ENCODE measurements at places on chromosomes 1 and 21. TPM values are rescaled to one million over a fixed set of nuclear protein-coding genes. Genes with fewer than 3 reads are reported as not detected.

GRCh38 chr1:43930949-43931275 is 2.7 kb upstream of the ARTN start:
- H3K36me3 ChIP-seq, result no peaks in the 10 kb centered on the region
- DNase-seq, result no peak
- peaks cover 16% of the 10 kb centered on the region for H3K4me1 ChIP-seq
- no peak overlapping the region for H3K27ac ChIP-seq

DNA sequence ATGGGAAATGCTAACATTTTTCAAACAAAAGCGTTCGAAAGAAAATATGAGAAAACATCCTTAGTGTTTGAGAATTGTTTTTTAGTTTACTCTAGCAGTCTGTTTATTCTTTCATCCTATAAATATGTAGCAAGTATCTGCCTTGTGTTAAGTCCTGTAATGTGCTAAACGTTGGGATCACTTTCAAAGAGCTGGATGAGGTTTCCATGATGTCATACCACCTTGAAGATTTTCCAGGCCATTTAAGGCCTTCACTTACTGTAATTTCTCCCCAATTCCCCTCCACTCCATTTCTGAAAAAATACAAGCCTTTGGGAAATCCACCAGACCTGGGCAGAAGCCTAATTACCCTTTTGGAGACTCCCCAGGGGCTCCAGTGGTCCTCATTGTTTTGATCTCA is 24.2 kb upstream of the CTBS start:
- no peak overlapping the region for H3K27ac ChIP-seq
- H3K4me3 ChIP-seq, result no peak overlapping the region
- H3K4me1 ChIP-seq, result no peaks in the 10 kb centered on the region
- no peaks in the 10 kb centered on the region for H3K27me3 ChIP-seq
- DNase-seq, result no peak

GRCh38 chr1:2087766-2088165 is 37.6 kb downstream of the PRKCZ start:
- no peak overlapping the region for H3K4me3 ChIP-seq
- no peaks in the 10 kb centered on the region for H3K36me3 ChIP-seq
- no peak for DNase-seq
- H3K27ac ChIP-seq, result no peak overlapping the region
- no peaks in the 10 kb centered on the region for H3K27me3 ChIP-seq

DNA sequence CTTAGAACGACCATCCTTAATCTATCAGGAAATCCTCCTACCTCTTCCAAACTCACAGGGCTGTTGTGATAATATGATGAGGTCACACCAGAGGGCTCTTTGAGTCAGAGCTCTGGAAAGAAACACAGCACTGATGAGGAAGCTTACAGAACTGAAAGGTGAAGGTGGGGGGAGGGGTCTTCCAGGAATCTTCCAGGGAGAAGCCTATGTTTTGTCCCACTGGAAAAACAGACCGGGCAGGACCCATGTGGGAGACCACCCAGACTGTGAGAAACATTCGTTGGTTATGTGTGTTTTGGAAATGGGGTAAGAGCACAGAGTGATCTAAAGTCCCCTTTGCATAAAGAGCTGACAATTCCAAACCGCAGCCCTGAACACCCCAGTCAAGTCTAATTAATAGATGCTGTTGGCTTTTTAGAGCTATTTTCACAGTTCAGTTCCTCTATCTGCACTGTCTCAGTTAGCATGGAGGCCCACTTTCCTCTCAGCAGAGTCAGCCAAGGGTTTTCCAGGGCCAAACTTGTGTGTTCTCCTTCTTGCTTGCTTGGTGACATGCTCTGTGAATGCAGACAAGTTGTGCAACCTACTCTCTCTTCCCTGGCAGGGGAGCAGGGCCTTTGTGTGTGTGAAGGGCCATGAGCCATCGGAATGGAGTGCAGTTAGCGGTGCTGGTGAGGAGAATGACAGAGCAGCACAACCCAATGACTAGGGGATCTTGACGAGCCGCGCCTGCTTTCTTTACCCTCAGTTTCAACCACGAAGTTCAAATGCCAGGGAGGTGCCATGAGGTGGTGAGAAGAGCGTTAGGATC is 12.3 kb downstream of the PHLDA3 start:
- peaks cover 49% of the 10 kb centered on the region for H3K4me1 ChIP-seq
- no peak overlapping the region for H3K4me3 ChIP-seq
- DNase-seq, result peak; percentile 76
- H3K27me3 ChIP-seq, result no peaks in the 10 kb centered on the region
- H3K27ac ChIP-seq, result peak overlapping the region; percentile 81

DNA sequence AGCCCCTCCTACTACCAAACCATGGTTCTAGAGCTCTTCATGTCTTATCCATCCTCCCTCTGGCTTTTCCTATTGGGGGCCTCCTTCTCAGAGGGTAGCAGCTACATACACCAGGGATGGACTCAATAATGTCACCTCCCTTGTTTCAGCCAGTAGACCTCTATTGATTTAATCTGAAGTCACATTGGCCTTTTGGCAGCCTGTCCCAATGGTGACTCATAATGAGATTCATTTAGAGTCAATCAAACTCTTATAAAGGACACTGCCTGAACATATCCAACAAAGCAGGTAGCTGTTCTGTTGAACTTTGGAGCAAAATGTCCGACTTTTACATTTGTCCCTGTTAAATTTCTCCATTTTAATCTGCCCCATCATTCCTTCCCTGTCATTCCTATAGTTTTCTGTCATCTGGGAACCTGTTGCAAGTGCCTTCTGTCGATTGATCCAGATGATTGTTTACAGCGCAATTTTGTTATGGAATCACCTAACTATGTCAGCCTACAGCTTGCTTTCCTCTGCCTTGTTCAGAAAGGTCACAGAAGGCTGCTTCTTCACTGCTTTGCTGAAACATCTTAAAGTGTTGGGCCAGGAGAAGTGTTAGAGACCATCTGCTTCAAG is 105.9 kb downstream of the ETS2 start:
- DNase-seq, result no peak
- H3K4me1 ChIP-seq, result peaks cover 49% of the 10 kb centered on the region
- no peaks in the 10 kb centered on the region for H3K36me3 ChIP-seq
- no peaks in the 10 kb centered on the region for H3K27me3 ChIP-seq
- no peak overlapping the region for H3K27ac ChIP-seq
- H3K4me3 ChIP-seq, result no peak overlapping the region

- no peaks in the 10 kb centered on the region for H3K4me1 ChIP-seq
Measured at GRCh38 chr1:92442351-92442750, 44.4 kb downstream of the GFI1 start.

- no peaks in the 10 kb centered on the region for H3K36me3 ChIP-seq
- H3K4me3 ChIP-seq, result no peak overlapping the region
- no peaks in the 10 kb centered on the region for H3K27me3 ChIP-seq
- DNase-seq, result no peak
- no peak overlapping the region for H3K27ac ChIP-seq
- no peaks in the 10 kb centered on the region for H3K4me1 ChIP-seq
Measured at GRCh38 chr1:214946615-214947014, 135.9 kb upstream of the KCNK2 start.

- no peaks in the 10 kb centered on the region for H3K4me1 ChIP-seq
- H3K4me3 ChIP-seq, result no peak overlapping the region
- no peak overlapping the region for H3K27ac ChIP-seq
- no peak for DNase-seq
Measured at GRCh38 chr1:156885880-156886355, 7.6 kb upstream of the PEAR1 start.

DNA sequence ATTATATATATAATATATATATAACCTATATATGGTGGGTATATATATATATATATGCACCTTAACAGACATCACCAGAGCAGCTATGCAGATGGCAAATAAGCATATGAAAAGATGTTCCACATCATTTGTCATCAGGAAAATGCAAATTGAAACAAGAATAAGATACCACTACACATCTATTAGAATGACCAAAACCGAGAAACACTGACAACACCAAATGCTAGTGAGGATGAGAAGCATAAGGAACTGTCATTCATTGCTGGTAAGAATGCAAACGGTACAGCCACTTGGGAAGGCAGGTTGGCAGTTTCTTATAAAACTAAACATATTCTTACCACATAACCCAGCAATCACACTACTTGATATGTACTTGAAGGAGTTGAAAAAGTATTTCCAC is 219.8 kb upstream of the PRMT6 start:
- no peaks in the 10 kb centered on the region for H3K4me1 ChIP-seq
- H3K27me3 ChIP-seq, result no peaks in the 10 kb centered on the region
- H3K4me3 ChIP-seq, result no peak overlapping the region

The EVA1B gene
- 27.2 TPM for total RNA-seq

The KCNAB2 gene
- total RNA-seq, result 60.4 TPM

The OR2L5 gene
- not detected for total RNA-seq

The COL6A1 gene
- total RNA-seq, result 175 TPM

GRCh38 chr1:175895966-175896365 is 152.6 kb upstream of the TNR start:
- H3K27me3 ChIP-seq, result no peaks in the 10 kb centered on the region
- H3K36me3 ChIP-seq, result no peaks in the 10 kb centered on the region
- no peak for DNase-seq
- H3K27ac ChIP-seq, result no peak overlapping the region

GRCh38 chr1:234597894-234598293 is 12.1 kb downstream of the IRF2BP2 start:
- H3K4me1 ChIP-seq, result peaks cover 39% of the 10 kb centered on the region
- no peaks in the 10 kb centered on the region for H3K27me3 ChIP-seq
- DNase-seq, result no peak
- H3K4me3 ChIP-seq, result no peak overlapping the region
- no peaks in the 10 kb centered on the region for H3K36me3 ChIP-seq

The C1QB gene
- total RNA-seq, result 707 TPM

DNA sequence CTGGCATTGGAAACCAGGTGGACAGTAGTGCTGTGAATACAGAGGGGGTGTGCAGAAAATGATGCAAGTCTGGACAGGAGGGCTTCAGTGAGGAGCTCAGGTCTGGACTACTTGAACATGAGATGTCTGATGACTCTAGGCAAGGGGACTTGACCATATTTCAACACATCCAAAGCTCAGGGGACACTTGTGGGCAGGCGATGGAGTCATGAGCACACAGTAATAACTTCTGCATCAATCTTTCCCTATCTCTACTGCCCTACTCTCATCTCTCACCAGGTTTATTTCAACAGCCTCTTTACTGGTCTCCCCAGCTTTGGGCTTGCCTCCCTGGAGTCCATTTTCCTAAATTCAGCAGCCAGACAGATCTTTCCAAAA is 21.9 kb downstream of the FMO2 start:
- no peak for DNase-seq
- no peak overlapping the region for H3K27ac ChIP-seq

DNA sequence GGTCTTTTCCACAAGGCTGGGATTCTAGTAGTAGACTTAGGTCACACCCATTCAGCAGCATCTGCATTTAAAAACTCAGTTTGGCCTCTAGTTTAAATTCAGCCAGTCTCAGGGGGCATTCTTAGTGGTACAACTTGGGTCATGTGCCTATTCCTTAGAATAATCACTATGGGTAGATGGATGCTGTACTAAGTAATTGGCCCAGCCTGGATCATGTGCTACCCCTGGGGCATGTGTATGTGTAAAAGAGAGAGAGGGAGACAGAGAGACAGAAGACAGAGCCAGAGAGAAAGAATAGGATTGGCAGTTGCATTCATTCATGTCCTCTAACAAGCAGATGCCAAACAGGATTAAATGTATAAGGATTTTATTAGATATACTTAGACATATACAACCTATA is 13.6 kb upstream of the SYT14 start:
- no peak overlapping the region for H3K27ac ChIP-seq
- no peaks in the 10 kb centered on the region for H3K27me3 ChIP-seq
- no peaks in the 10 kb centered on the region for H3K36me3 ChIP-seq
- no peaks in the 10 kb centered on the region for H3K4me1 ChIP-seq
- no peak for DNase-seq

DNA sequence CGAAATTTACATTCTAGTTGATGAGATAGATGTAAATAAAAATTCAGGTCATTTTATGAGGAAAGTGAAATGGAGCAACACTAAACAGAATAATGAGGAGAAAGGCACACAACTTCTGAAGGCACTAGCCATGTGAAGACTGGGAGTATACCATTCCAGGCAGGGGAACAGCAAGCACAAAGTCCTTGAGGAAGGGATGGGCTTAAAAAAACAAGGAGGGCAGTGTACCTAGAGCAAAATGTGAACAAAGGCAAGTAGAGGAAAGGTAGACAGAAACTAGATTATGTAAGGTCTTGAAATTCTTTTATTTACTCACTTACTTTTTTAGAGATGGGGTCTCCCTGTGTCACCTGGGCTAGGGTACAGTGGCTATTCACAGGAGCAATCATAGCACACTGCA is 54.1 kb upstream of the LRIG2 start:
- DNase-seq, result no peak
- H3K27me3 ChIP-seq, result no peaks in the 10 kb centered on the region
- H3K27ac ChIP-seq, result no peak overlapping the region
- no peak overlapping the region for H3K4me3 ChIP-seq
- H3K36me3 ChIP-seq, result no peaks in the 10 kb centered on the region
- H3K4me1 ChIP-seq, result no peaks in the 10 kb centered on the region

The PLEKHA6 gene
- 7.1 TPM for total RNA-seq

GRCh38 chr1:39091845-39092645 is 65.9 kb downstream of the NDUFS5 start:
- H3K36me3 ChIP-seq, result no peaks in the 10 kb centered on the region
- H3K27ac ChIP-seq, result no peak overlapping the region
- no peaks in the 10 kb centered on the region for H3K27me3 ChIP-seq
- H3K4me3 ChIP-seq, result no peak overlapping the region
- DNase-seq, result peak; percentile 73

GRCh38 chr1:36023098-36023769 is 60.7 kb upstream of the TEKT2 start:
- H3K27ac ChIP-seq, result peak overlapping the region; percentile 38
- no peak for DNase-seq
- no peaks in the 10 kb centered on the region for H3K4me1 ChIP-seq
- H3K27me3 ChIP-seq, result no peaks in the 10 kb centered on the region
- H3K4me3 ChIP-seq, result peak overlapping the region; percentile 11

DNA sequence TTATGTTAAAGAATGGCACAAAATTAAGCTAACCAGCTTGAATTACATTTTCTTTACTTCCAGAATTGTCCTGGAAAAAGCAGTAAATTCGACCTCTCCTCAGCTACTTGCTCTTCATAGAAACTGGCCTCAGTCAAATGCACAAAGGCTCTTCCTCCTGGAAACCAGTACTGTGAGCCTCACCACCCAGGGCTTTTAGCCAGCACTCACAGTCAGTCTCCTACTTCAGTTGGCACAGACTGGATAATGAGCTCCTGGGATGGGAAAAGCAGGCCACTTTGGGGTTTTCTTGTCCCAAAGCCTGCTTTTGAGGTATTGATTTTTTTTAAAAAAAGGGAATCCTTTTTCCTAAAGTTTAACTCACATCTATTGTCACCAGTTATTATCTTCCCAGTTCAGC is 40.4 kb downstream of the SCYL3 start:
- DNase-seq, result no peak
- H3K4me3 ChIP-seq, result no peak overlapping the region
- no peaks in the 10 kb centered on the region for H3K4me1 ChIP-seq
- H3K27ac ChIP-seq, result no peak overlapping the region
- H3K27me3 ChIP-seq, result no peaks in the 10 kb centered on the region
- H3K36me3 ChIP-seq, result peaks cover 83% of the 10 kb centered on the region

The AKR7A3 gene
- total RNA-seq, result 0.43 TPM

The SRGAP2C gene
- total RNA-seq, result 36.0 TPM

DNA sequence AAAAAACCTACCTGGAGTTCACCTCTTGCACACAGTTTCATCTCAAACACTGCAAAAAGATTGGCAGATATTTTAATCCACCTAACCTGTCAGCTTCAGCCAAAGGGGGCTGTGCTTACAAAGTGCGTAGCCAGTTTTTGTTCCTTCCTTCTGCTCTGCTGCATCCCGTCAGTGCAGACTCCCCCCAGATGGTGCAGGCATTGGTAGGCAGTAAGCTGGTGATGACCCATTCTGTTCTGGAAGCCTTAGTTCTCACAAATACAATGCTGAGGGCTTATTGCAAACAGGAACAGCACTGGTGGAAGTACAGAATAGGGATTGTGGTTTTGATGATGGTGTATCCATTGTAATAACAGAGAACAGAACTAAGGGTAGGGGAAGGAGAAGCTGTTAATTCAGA is 239.5 kb downstream of the RYR2 start:
- no peaks in the 10 kb centered on the region for H3K4me1 ChIP-seq
- no peak overlapping the region for H3K4me3 ChIP-seq
- H3K36me3 ChIP-seq, result no peaks in the 10 kb centered on the region
- H3K27me3 ChIP-seq, result no peaks in the 10 kb centered on the region
- no peak overlapping the region for H3K27ac ChIP-seq

Data from upper lobe of right lung (tissue), 1 donor.